Astrocyte (in vitro differentiated cells and primary cell): ENCODE measurements at places on chromosomes 1 and 21.

- no peak for DNase-seq
- H3K4me1 ChIP-seq: no peaks in the 10 kb centered on the region
- no peak overlapping the region for H3K27ac ChIP-seq
Observed at GRCh38 chr1:116289193-116289592, 83.9 kb upstream of the ATP1A1 start.

GRCh38 chr1:174954073-174954460, 45.7 kb upstream of the CACYBP start:
- H3K4me3 ChIP-seq: no peak overlapping the region
- H3K27ac ChIP-seq: no peak overlapping the region
- H3K36me3 ChIP-seq: no peaks in the 10 kb centered on the region
- H3K4me1 ChIP-seq: no peaks in the 10 kb centered on the region

DNA sequence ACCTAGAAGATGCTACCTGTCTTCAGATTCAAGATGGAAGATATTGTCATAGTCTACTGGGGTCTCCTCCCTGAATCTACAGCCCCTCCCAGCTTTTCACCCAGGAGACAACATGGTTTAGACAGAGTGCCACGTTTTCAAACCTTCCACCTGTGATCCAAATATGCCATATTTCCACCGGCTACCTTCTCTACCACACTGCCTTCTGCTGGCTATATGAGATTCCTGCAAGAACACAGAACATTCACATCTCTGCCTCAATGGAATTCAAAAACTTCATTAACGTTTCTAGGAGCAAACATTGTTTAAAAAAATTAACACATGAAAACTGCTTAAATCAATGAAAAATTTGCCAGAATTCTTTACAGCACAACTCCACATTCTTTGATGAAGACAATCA, 12.9 kb upstream of the LELP1 start:
- H3K4me3 ChIP-seq: no peak overlapping the region
- no peak for DNase-seq
- no peaks in the 10 kb centered on the region for H3K4me1 ChIP-seq
- no peaks in the 10 kb centered on the region for H3K27me3 ChIP-seq
- no peaks in the 10 kb centered on the region for H3K36me3 ChIP-seq

DNA sequence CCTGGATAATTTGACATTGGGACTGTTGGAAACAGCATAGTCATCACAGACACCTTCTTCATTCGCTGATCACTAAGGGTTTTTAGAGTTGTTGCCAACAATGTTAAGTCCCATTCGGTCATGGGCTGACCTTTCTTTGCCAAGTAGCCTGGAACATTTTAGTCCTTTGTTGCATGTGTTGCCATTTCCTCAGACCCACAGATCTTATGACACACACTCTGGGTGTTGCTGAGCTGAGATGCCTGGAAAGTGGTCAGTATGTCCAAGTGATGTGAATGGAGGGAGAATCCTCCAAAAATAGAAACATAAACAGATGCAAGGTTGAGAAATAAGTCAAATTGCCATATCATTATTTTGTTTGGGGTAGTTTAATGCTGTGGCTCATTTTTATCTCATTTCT, 61.5 kb upstream of the GJA5 start:
- H3K36me3 ChIP-seq: no peaks in the 10 kb centered on the region
- H3K4me1 ChIP-seq: no peaks in the 10 kb centered on the region
- H3K4me3 ChIP-seq: no peak overlapping the region
- no peaks in the 10 kb centered on the region for H3K27me3 ChIP-seq
- DNase-seq: peak; percentile 6

GRCh38 chr1:113459279-113459678, 69.0 kb downstream of the MAGI3 start:
- H3K4me1 ChIP-seq: peaks cover 8% of the 10 kb centered on the region
- H3K27me3 ChIP-seq: no peaks in the 10 kb centered on the region
- H3K27ac ChIP-seq: no peak overlapping the region
- no peaks in the 10 kb centered on the region for H3K36me3 ChIP-seq
- no peak overlapping the region for H3K4me3 ChIP-seq

DNA sequence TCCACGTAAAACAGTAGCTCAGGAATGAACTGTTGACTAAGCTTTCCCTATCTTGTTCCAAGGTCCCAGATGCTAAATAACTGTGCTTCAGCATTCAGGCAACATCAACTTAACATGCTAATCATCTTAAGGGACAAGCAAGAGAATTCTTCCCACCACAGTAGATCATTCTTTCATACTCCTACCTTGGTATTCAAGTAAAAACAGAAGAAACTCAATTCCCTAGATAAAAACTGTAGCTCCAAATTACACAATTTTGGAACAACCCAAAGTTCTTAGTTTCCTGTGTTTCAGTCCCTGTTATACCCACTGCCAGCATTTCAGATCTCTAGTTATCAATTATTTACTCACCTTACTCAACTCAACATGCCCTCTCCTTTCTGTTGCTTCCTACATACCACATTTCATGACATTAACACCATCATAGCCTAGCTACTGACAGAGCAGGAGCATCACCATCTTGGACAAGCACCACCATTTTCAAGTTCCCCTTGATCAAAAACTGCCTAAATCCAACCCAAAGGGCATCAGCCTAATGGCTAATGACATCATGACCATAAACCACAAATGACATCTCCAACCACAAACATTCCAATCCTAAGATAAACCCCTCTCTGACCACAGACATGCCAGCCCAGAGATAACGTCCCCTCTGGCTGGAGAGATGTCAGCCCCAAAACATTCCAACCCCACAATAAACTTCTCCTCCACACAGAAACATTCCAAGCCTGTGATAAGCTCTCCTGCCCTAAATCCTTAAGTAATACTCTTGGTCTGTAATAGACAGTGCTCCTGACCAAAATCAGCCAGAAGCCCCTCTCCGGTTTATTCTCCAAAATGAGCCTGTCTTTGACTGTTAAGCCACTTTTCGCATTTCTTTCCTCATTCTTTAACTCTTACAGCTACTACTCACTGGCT, 191.2 kb downstream of the RERE start:
- H3K27me3 ChIP-seq: no peaks in the 10 kb centered on the region
- peaks cover 34% of the 10 kb centered on the region for H3K4me1 ChIP-seq
- peak overlapping the region; percentile 49 for H3K27ac ChIP-seq
- H3K36me3 ChIP-seq: no peaks in the 10 kb centered on the region
- peak; percentile 98 for DNase-seq

DNA sequence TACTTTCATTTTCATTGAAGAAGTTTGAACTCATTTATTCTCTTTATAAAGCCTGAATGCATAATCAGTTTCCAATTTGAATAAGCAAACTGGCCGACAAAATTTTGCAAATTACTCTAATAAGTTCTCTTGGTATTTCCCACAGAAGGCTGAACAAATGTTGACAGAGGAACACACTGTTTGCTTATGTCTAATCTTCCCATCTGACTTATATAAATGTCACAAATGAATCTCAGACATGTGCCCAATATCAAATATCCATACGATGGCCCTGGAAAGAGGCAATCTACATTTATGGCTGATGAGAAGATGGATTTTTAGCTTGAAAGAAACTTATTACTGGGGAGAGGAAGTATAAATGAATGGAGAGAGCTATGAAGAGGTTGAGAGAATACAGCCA, 380.6 kb upstream of the ZRANB2 start:
- no peak overlapping the region for H3K27ac ChIP-seq
- H3K27me3 ChIP-seq: no peaks in the 10 kb centered on the region
- no peaks in the 10 kb centered on the region for H3K4me1 ChIP-seq
- H3K4me3 ChIP-seq: no peak overlapping the region
- H3K36me3 ChIP-seq: no peaks in the 10 kb centered on the region

DNA sequence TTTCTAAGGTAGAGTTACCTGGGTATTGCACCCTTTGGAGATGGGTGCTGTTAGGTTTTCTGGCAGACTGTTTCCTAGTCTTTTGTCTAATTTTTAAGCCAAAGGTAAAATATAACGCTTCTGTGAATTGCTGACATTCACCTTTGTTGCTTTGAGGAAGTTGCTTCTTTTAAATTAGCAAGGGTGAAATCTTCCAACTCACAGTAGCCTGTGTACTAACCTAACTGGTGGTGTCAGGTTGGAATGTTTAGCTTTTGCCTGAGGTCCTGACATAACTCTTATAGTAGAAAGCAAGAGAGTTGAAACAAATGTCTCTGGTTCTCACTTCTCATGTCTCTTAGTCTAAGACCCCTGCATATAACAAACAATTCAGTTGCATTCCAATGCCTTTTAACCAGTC, 61.1 kb upstream of the LPGAT1 start:
- H3K27ac ChIP-seq: no peak overlapping the region
- DNase-seq: no peak
- H3K4me3 ChIP-seq: no peak overlapping the region
- no peaks in the 10 kb centered on the region for H3K36me3 ChIP-seq
- no peaks in the 10 kb centered on the region for H3K4me1 ChIP-seq
